ENCODE measurements at places on chromosomes 13 and 19.
A peak's percentile ranks its signal among the peaks of the same experiment; 100 is the strongest.

DNA sequence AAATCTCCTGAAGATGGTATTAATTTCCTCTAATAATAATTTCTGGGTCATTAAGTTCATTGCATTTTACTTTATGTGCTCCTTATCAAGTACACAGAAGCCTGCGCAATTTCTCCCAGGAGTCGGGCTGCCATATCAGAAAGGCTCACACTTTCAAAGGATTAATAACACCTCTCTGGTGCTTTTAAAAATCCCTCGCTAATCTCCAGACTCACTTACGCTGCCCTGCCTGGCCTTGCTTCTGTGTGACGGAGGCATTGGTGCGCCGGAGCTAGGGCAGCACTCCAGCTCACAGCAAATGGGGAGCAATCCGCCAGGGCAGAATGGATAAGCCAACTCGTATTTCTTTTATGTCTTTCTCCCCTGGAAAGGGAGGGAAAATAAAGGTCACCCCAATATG is 300.8 kb downstream of the EFNB2 start:
- DNase-seq, result no peak

GRCh38 chr13:85597790-85598500 is 201.3 kb downstream of the SLITRK6 start:
- DNase-seq, result no peak

DNA sequence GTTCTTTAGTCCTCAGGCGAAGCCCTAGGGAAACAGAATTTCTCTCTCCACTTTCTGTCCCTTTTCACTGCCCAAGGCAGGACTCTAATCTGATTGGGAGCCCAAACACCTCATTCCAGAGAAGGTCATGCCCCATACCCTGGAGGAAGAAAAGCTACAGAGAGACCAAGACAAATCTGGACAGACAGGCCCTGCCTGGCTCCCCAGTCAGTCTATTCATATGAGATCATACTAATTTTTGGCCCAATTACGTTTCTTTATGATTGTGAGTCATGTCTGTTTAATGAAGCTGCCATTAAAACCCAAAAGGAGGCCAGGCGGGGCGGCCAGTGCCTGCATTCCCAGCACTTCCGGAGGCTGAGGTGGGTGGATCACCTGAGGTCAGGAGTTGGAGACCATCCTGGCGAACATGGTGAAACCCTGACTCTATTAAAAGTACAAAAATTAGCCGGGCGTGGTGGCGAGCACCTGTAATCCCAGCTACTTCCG is 3.3 kb upstream of the AP3D1 start:
- DNase-seq, result peak; percentile 90

DNA sequence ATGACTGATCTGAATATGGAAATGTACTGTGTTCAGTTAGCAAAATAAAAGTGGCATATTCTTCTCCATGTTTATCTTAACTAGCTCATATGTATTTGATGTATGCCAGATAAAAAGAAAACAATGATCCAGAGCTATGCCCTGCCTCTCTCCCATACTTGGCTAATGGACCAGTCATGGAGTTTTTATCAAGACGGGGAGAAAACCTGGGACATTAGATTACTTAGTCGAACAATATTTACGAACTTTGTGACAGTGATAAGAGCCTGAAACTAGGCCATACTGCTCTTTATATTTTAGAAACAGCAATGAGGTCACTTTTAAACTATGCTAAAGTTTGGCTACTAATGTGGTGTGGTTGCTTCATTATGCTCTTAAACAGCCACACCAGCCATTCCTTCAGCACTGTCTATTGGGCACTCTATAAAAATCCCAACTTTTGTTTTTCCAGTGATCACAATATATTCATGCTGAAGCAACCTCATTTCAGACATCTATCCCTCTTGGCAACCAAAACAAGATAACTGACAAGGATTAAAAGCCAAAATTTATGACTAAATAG is 265.0 kb downstream of the FGF14 start:
- DNase-seq, result no peak

- DNase-seq, result no peak
Observed at GRCh38 chr19:11457115-11457514, 21.7 kb downstream of the PRKCSH start.

GRCh38 chr13:65966991-65967451 is 1263.1 kb downstream of the PCDH9 start:
- DNase-seq, result peak; percentile 57

GRCh38 chr13:108176685-108177274 is 38.6 kb downstream of the LIG4 start:
- DNase-seq, result peak; percentile 28

- peak; percentile 59 for DNase-seq
Observed at GRCh38 chr19:4352701-4353121, 9.3 kb downstream of the MPND start.

DNA sequence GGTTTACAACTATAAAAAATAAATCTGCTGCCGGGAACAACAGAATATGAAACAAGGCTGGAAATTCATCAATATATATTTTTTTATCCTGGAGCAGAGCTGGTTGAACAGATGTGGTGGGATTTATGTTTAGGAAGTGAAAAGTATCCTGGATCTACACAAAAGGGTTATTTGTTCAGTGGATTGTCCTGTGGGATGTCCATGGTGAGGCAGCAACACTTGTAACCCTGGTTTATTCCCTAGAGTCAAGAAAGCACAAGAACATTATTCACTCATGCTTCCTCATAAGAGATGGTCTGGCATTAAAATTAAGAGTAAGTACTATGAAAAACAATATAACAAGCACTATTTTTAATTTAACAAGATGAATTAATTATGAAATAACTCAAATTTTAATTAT is 46.0 kb downstream of the PRR20E start:
- DNase-seq, result no peak

DNA sequence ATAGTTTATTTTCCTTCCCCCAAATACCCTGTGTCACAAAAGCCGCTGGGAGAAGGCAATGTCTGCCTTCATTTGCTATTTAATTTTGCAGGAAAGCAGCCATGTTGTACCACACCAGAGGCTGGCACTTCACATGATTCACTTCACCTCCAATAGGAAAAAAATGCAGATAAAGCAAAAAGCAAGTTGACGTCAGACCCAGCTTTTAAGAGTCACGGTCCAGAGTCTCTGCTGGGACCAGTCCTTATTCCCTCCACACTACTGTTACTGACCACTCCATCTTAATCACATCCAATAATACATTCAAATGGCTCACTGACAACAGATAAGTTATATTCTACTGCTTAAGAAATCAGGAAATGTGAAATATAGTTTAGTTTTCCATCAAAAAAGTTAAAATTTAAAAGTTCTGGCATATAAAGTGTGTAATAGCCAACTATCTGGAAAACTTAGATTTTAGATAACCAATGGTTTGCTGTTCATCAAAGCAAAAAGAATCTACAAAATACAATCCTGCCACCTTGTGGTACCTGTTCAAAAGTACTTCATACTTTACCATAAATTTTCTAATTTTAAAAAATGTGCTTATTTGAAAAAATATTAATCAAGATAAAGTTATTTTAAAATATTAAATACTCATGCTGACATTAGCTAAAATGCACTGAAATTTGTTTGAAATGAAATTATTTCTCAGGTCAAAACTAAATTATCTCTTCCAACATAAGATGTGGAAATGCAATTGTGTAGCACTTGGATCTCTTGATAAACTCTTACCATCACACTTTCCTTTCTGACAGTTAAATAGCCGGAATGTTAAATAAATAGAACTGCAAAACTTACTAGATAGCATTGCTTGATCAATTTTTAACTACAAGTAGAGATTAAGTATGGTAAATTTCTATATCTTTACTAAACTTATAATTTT is 97.3 kb downstream of the SERP2 start:
- peak; percentile 34 for DNase-seq

GRCh38 chr13:20185366-20186056 is 7.2 kb downstream of the GJB2 start:
- DNase-seq, result no peak

GRCh38 chr13:49645451-49645850 is 17.1 kb downstream of the ARL11 start:
- DNase-seq, result no peak

DNA sequence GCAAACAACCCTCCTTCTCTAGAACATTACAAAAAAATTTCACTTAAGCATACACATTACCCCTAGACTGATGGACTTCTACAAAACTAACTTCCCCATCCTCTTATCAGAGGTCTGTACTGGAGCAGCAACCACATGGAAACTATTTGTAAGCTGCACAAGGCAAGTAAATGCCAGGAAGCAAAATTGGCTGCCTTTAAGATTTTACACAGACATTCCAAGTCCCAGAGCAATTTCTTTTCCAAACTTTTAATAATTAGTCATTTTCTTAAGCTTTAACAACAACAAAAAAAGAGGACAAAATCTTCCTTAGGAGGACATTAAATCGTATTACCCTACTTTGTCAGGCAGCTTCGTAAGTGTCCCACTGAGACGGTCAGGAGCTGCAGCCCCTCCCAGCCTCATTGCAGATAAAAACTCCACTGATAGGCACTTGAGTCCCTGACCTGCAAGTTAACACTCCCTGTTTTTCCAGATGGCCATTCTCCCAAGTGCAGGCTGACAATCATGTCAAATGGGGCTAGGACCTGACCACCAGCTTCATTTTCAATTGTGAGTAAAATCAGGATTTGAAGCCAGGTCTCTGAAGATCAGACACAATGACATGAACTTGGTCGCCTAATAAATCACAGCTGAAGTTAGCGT is 680.1 kb downstream of the DIAPH3 start:
- DNase-seq, result no peak

DNA sequence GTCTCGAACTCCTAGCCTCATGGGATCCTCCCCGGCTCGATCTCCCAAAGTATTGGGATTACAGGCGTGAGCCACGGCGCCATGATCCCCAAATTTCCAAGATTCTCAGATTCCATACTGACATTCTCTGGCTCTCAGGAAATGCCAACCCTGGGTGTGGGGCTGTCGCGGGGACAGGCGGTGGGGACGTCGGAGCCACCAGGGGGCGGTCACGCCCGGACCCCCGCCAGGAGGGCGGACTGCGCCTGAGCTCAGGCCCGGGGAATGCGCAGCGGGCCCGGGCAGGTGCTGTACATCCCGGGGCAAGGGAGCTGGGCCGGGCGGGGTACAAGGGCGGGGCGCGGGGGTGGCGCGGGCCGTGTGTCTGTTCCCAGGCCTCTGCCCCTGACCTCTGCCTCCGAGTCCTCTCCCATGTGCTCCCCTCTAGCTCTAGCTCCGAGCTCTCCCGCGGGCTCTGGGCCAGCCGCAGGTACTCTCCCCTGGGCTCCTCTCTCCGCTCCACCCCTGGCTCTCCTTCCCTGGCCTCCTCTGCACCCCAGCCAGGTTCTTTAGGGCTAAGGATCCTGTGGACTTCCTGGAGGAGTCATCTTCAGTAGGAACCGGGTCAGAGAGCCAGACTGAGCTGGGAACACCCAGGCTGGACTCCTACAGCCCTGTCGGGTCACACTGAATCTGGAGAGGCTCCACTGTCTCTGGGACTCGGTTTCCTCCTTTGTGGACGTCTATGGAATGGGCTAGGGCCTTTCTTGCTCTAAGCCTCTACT is 2.4 kb downstream of the PPP1R13L start:
- DNase-seq, result peak; percentile 39

- DNase-seq, result peak; percentile 79
Observed at GRCh38 chr13:43573361-43573740, 213.4 kb downstream of the ENOX1 start.

DNA sequence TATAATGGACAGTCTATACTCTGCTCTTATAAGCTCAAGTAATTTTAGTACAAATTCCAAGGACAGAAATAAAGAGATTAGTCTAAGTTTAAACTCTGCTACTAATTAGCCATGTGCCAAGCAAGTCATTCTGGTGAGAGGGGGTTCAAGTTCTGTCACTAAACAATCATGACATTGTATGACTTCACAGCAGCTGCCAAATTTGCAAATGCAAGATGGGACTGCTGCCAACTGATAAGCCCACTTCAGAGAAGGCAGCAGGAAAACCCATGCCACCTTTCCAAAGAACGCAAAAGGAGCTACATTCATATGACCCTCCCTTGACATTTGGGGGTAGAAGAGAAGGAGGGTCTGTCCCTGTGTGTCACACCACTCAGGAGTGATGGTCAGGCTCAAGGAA is 60.7 kb upstream of the RFXAP start:
- no peak for DNase-seq

DNA sequence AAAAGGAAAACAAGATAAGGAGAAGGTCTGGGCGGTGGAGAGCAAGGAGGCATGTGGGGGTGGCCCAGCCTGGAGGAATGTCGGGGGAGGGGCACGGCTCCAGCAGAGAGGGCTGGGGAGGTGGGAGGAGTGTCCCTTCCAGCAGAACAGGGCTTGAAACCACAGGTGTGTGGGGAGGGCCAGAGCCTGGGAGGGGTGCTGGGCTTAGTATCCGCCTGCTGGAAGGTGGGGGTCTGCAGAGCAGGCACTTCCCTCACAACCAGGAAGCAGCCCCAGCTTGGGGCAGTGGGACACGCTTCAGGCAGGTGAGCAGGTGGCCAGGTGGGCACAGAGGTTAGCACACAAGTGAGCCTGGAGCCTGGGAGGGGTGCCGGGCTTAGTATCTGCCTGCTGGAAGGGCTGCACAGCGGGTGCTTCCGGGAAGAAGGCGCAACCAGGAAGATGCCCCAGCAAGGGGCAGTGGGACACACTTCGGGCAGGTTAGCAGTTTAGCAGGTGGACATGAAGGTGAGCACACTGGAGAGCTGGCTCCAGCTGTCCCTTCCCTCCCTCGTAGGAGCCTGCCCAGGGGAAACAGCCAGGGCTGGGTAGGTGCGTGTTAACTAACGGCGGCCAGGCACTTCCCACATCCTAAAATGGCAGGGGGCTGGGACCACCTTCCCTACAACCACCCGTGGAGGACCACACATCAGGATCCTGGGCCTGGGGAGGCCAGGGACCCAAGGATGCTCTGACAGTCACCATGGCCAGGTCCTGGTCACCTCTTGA is 3.0 kb downstream of the GAS6 start:
- DNase-seq, result no peak

- no peak for DNase-seq
Observed at GRCh38 chr13:33745370-33746324, 72.3 kb upstream of the RFC3 start.

DNA sequence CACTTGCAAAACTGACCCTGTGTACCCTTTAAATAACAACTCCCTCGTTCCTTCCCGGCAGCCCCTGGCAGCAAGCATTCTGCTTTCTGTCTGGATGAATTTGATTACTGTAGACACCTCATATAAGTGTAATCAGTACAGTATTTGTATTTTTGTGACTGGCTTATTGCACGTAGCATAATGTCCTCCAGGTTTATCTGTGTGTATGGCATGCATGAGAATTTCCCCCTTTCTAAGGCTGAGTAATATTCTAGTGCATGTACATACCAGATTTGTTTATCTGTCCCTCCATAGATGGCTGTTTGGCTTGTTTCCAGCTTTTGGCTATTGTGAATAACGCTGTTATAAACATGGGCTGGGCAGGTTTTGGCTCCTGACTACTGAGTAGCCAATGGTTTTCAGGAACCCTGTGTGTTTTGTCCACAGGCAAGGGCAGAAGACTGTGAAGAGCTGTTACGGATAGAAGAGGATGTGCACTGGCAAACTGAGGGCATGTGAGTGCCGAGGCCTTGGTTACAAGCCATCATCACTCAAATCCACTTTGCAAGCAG is 98.0 kb downstream of the ESD start:
- no peak for DNase-seq

DNA sequence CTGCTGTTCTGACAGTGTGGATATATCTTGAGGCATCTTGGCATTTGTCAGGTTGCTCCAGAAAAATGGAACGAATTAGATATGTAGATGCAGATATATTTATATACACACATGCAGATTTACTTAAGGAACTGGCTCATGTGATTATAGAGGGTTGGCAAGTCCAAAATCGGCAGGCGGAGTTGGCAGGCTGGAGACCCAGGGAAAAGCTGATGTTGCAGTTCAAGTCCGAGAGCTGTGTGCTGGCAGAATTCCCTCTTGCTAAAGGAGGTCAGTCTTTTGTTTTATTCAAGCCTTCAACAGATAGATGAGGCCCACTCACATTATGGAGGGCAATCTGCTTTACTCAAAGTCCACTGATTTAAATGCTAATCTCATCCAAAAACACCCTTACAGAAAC is 24.4 kb upstream of the CSNK1A1L start:
- DNase-seq, result no peak
